ENCODE measurements at places on chromosomes 5 and 9.
A peak's percentile ranks its signal among the peaks of the same experiment; 100 is the strongest.

GRCh38 chr5:141692919-141693725, 11.1 kb upstream of the ARAP3 start:
- peak; percentile 88 for DNase-seq

DNA sequence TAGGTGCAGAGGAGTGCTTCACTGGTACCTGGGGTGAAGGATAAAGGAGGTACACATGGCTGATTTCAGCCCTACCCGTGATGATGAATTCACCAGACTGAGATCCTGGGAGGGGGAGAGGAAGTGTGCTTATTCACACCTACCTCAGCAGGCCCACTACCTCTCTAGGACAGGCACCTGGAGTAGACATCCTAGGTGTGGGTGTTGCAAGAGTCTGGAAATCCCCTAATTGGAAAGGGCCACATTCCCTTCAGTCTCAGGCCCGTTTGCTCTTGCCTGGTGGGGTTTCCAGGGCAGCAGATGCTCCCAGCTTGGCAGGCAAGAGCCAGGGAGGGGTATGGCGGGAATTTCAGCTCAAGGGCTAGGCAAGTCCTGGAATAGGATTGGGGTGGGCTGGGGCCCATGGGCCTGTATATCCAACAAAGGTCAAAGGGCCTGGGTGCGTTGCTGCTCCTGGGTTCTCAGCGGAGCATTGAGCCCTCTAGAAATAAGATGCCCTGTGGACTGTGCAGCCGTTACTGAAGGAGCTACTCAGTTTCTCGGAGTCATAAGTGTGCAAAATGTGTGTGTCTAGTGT, 5.8 kb upstream of the CCL21 start:
- DNase-seq: no peak

GRCh38 chr9:128026255-128026772, 40.8 kb downstream of the NAIF1 start:
- peak; percentile 93 for DNase-seq

DNA sequence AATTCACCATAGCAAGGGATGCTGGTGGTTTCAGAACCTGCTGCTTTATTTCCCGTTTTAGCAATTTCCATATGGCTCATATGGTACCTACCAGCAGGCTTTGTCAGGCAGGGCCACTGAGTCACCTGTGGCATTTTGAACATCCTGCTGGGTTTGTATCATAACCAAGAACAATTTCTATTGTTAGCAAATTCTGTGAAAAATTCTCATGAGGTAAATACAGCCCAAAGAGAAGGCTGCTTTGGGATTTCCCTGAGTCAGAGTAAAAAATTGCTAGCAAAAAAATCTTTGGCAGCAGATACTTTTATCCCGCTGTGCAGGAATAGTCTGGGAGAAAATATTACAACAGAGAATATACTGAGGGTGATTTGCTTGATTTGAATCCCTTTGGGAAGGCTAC, 52.7 kb downstream of the PRR16 start:
- DNase-seq: no peak

DNA sequence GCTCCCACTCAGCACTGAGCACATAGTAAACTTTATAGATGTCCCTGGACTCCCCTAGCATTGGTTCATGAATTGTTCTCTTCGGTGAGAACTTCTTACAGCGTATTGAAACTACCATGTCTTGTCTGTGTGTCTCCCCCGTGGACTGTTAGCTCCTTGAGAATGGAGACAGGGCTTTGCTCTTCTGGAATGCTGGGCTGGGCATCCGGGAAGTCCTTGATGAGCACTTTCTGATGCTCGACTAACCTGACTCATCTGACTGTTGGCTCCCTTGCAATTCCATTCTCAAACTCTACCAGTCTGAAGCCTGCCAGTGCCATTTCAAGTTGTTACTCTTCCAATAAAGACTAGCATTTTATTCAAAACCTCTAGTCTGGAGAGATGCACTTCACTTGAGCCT, 15.0 kb upstream of the PFDN1 start:
- no peak for DNase-seq

GRCh38 chr5:89452081-89452480, 569.1 kb upstream of the MEF2C start:
- DNase-seq: no peak

GRCh38 chr5:157917899-157918809, 59.2 kb upstream of the CLINT1 start:
- DNase-seq: peak; percentile 81

DNA sequence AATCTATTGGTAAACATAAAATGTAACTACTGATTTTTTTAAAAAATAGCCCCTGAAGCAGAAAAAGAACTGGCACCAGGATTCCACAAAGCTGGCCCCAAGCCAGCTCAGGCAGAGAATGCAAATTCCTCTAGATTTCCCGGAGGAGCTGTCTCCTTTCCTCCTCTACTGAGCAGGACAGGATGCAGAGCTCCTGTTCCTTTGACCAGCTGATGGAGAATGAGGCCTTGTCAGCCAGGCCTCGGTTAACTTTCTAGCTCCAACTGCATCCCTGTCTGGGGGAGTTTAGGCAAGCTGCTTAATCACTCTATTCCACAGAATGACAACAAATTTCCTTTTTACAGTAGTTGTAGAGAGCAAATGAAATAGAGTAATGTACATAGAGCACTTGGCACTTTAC, 155.5 kb downstream of the GNAQ start:
- no peak for DNase-seq

DNA sequence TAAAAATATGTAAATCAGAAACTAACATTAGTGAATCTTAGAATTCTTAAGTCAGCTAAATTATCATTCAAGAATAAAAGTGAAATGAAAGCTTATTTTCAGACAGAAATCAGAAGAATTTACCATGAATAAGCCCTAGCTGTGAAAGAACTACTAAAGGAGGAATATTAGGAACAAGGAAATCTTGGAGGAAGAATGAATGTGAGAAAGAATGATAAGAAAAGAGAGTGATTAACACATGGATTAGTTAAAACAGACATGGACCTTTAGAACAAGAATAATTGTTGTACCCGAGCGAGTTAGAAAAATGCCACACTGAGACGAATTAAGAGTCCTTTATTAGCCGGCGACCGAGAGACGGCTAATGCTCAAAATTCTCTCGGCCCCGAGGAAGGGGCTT, 24.1 kb upstream of the RHOBTB3 start:
- no peak for DNase-seq

GRCh38 chr5:141954194-141954593, 3.8 kb downstream of the PCDH12 start:
- DNase-seq: no peak

GRCh38 chr5:169880012-169880663, 100.2 kb downstream of the INSYN2B start:
- no peak for DNase-seq

DNA sequence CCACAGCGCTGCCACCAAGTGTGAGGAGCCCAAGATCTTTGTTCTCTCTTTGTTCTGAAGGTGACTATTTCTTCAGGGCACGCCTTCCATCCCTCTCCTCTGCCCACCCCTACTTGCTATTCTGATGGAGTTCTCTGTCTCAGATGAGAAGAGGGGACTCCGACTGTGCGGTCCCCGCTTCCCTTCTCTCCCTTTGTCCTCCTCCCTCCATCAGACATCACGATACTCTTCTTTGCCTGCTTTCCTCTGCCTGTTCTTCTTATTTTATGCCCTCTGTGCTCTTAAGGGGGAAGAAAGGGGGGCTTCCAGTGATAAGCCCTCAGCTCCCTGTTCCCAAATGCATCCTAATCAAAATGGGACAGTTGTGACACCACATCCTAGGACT, 307.8 kb downstream of the RAB3C start:
- DNase-seq: no peak

DNA sequence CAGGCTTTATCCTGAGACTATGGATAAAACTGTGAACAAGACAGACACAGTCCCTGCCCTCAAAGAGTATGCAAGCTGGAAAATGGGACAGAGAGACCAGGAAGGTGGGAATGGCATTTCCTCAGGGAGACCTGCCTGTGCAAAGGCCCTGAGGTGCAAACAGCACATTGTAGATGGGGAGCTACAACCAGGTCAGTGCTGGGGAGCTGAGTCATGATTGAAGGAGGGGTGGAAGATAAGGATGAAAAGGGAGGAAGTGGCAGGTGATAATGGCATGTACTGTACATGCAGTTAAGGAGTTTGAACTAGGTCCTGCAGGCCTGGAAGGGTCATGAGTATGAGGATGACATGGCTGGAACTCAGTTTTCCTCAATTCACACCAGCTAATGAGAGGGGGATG, 75.5 kb upstream of the BOD1 start:
- no peak for DNase-seq

- no peak for DNase-seq
These were observed 1.9 kb upstream of the ERBIN start for GRCh38 chr5:65924366-65925043.

DNA sequence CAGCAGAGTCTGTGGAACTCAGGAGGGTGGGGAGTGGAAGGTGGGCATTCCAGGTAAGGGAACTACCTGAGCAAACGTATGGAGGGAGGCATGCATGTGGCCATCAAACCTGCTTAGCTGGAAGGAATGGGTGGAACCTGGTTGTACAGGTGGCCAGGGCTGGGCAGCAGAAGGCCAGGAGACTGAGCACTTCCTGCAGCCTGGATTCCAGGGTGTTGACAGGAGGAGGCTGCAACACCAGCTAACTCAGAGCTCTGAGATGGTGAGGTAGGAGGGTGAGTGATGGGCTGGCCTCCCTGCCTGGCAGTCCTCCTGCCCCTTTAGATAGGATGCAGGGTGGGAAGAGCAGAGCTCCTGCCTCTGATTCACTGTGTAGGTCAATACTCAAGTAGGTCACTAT, 92.5 kb upstream of the CPEB4 start:
- DNase-seq: no peak

DNA sequence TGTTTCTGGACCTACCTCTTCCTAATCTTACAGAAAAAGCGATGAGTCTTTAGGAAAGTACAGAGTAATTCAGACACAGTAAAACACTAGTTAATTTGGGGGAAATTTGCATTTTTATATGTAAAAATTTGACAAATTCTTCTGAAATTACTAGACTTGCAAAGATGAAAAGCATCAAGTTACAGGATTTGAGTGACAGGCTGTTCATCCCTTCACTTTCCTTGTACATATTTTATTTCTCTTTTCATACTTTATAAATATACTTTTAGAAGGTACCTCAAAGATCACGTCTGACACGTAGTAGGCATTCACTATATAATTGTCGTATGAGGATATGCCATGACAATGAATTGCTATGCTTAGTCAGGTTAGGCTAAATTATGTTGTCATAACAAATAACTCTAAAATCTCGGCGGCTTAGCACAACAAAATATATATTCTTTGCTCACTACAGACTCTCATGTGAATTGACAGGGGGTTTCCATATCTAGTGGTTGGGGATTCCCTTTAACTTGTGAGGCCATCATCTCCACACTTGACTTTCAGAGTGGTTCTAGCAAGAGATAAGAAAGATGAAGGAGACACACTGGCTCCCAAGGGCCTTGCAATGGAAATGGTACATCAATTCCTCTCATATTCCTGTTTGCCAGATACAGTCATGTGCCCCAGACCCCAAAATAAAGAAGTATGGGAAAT, 154.1 kb upstream of the TUT7 start:
- DNase-seq: no peak

DNA sequence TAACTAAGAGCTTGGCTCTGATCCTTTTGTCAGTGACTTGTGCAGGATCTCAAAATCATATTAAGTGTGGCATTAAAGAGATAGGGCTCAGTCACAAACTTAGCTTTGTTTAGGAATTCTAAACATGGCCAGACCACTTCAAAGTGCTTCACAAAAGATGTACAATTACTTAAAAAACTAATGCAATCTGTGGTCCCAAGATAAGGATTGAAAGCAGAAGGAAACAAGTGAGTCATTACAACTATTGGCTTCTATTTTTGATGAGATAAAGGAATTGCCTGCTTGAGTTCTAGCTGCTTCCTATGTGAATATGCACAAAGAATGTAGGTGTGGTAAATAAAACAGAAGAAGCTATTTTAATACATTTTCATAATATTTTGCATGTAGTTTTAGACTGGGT, 44.9 kb upstream of the SLC12A2 start:
- no peak for DNase-seq

DNA sequence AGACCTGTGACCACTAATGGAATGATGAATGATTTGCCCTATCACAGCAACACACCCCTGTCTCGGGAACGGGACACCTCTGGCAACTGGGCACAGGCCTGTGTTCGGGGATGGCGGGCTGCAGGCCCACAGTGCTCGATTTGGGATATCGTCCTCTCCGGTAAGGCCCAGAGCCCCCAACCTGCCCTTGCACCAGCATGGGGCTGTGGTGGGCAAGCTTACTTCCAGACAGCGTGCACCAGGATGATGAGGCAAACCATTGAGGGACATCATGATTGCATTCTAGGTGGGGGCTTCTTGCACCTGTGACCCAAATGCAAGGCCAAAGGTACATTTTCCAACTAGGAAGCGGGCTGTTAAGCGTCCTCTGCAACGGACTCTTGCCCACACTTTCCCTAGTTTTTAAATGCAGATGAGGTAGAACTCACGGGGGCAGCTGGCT, 275.4 kb downstream of the FSTL4 start:
- DNase-seq: no peak

- DNase-seq: no peak
These were observed 3.9 kb downstream of the NR2F1 start for GRCh38 chr5:93586736-93587596.

- no peak for DNase-seq
These were observed 67.5 kb downstream of the YIPF5 start for GRCh38 chr5:144102979-144103378.

DNA sequence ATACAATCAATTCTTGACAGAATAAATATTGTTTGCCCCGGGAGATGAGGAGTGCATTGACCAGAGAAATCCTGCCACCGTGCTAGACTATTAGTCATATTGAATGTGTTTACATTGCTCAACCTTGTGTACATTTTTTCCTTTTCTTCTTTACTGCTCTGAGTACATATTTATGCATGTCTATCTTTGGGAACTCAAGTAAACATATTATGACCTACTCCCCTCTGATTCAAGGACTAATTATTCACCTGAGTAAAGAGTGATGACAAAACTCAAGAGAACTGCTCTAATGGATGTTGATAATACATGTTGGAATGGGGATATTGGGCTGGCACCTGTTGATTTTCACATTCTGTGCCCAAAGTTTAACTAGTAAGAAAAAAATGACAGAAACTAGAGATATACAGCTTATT, 3.9 kb upstream of the SPINK1 start:
- no peak for DNase-seq

DNA sequence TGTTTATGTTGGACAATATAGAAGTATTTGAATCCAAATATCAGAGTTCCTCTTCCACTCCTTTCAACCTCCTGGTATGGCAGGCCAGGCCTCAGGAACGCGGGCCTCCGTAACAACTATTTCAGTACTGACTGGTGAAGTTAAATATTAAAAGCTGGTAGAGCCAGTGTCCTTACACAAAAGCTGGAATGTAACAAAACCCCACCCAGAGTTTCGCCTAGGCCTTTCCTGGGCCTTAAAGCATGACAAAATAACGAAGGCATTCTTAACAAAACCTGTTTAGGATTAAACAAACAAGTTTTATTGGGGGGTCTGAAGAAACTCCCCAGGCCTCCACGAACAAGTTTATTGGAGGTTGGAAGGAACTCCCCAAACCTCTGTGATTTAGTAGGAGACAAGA, 61.6 kb upstream of the GNE start:
- DNase-seq: no peak

GRCh38 chr9:134547161-134548100, 94.2 kb upstream of the COL5A1 start:
- DNase-seq: no peak
